Vagina (tissue), 2 donors: ENCODE measurements at places on chromosomes 5 and 9. TPM values are rescaled to one million over a fixed set of nuclear protein-coding genes. Genes with fewer than 3 reads are reported as not detected.

DNA sequence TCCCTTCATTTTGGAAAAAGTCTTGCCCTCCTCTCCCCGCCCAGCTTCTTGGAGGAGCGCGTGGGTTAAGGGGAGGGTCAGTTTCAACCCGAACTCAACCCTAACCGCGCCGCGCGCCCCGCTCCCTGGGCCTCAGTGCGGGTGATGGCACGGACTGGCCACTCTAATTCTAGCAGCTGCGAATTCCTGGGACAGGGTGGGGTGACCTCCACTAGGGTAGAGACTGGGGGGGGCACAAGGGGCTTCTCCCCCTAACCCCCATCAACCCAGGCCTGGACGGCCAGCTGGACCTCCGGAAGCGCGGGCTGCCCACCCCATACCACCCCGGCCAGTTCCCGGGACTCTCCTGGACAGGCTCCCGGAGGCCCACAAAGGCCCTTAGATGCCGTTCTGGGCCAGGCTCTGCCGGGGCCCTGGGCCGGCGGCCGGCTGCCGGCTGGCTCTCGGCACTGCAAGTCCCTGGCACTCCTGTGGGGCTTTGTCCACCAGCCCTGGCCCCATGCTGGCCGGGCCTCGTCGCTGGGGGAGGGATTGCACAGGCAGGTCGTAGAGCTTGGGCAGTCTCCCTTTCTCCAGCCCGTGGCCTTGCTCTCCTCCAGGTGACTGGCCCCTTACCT is 7.2 kb upstream of the PSD2 start:
- no peak for DNase-seq

DNA sequence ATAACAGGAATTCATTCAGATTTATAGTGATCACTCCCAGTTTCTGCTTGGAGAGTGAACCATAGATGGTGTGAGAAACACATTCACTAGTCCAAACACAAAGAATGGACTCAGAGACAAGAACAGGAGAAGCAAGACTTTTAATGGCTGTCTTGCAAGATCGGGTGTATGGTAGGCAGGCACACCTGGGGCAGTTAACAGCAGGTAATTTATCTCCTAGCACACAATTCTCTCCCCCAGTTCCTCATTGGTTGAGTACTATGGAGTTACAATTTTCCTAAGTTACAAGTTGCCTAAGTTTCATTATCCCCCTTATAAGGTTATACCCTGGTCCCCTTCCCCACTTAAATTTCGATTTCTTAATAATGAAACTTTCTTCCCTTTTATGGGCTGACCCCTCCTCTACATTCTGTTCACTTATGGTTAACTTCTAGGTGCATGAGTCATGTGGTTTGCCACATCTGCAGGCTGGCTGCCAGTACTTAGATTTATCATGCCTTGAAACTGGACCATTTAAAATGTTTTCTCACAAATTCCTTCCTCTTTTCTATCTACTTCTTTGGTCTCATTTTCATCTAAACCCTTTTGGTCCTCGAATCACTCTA is 623.3 kb downstream of the HINT1 start:
- DNase-seq = no peak

- no peak for DNase-seq
Observed at GRCh38 chr5:169176709-169177694, 123.9 kb downstream of the SLIT3 start.

DNA sequence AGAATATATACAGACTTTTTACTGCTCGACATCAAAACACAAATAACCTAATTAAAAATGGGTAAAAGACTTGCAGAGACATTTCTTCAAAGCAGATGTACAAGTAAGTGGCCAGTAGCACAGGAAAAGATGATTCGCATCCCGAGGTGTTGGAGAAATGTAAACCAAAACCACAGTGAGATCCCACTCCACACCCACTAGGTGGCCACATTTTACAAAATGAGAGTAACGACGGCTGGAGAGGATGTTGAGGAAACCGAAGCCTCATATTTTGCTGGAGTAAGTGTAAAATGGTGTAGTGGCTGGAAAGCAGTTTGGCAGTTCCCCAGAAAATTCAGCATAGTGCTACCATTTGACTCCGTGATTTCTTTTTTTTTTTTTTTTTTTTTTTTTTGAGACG is 21.3 kb upstream of the GBGT1 start:
- no peak for DNase-seq

DNA sequence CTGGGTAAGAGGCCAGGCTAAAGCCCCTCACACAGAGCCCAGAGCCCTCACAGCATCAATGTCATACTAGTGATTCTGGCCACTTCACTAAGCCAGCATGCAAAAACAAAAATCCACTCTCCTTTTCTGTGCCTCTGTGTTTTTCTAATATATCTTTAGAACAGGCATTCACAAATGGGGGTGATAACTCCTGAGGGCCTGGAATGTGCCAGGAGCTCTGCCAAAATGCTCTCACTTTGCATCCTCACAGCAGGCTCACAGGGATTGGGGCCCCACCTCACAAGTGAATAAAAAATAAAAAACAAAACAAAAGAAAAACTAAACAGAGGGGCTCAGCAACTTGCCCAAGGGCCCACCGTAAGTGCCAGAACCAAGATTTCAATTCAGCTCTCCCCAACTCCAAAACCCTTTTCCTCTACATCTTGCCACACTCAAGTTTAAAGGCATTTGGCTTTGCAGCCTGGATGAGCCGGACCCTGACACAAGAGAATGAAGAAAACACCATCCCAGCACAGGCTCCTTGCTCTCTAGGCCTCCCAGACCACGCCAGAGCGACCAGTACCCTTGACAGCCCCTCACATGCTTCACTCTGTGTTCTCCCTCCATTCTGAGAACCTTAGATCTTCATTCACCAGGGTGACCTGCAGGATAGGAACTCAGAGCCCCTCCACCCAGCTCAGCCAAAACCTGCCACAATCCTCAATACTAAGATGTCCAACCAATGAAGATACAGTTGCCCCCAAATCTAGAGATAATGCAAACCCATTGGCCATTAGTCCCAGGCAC is 51.3 kb downstream of the SAXO1 start:
- no peak for DNase-seq

DNA sequence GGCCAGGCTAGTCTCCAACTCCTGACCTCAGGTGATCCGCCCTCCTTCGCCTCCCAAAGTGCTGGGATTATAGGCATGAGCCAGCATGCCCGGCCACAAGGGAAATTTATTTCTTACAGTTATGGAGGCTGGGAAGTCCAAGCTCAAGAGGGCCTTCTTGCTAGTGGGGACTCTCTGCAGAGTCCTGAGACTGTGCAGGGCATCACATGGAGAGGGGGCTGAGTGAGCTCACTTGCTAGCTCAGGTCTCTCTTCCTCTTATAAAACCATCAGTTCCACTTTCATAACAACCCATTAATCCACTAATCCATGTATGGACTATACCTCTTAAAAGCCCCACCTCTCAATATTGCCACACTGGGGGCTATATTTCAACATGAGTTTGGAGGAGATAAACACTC is 5.1 kb upstream of the SPIN1 start:
- no peak for DNase-seq

DNA sequence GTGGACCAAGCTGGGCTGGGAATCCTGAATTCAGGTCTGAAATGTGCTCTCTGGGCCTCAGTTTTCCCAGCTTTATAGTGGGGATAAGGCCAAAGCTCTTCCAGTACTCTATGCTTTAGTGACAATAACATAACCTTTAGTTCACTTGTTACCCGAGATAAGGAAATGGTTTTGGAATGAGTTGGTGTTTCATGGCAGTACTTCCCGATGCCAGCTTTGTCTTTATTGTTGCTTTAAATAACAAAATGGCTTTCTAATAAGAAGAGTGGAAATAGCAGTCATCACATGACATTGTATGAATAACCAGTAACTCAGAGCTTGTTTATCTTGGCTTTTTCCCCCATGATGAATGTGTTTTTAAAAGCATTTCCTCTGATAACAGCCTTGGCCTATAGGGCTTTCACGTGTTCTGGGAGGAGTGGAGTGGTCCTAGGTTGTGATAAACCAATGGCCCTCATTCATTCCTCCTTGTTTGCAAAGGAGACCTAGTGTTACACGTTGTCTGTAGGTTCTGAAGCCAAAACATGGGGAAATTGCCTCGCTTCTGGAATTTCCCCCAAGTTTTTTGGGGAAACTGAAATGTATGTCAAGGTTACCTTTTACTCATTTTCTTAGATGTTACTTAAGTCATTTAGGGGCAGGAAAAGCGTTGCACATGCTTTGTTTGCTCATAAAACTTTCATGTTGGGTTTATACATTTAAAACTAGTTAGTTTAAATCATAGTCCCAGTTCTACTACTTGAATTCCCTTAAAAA is 53.7 kb downstream of the ZNF618 start:
- DNase-seq = no peak

DNA sequence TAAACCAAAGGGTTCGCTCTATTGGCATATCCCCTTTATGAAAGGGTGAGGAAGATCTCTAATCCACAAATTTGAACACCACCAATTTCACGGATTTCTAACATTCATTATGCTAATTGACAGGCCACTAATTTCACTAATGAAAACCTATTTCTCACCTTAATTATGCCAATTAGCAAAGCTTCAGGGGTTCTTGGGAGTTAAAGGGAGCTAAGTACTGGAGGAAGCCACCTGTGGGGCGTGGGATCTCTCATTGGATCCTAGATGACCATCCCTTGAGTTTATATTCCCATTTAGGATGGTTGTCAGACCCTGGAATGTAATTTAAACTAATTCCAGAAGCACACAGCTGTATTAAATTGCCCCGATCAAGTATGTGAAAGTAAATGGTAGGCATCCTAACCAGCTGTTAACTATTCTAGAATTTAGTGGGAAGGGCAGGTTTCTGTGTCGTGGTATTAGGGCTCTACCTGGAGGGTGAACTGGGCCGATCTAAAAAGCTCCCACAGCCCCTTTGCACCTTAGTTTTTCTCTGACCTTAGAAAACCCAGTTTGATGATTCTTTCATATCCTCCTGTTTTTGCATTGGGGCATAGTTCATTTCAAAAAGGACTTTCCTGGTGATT is 77.1 kb downstream of the C9orf152 start:
- no peak for DNase-seq

- no peak for DNase-seq
Observed at GRCh38 chr5:93240228-93240834, 340.7 kb downstream of the NR2F1-AS1 start.

GRCh38 chr9:2158766-2159430 is 143.8 kb downstream of the SMARCA2 start:
- DNase-seq = no peak

GRCh38 chr5:87411973-87412629 is 629 bp downstream of the CCNH start:
- no peak for DNase-seq

DNA sequence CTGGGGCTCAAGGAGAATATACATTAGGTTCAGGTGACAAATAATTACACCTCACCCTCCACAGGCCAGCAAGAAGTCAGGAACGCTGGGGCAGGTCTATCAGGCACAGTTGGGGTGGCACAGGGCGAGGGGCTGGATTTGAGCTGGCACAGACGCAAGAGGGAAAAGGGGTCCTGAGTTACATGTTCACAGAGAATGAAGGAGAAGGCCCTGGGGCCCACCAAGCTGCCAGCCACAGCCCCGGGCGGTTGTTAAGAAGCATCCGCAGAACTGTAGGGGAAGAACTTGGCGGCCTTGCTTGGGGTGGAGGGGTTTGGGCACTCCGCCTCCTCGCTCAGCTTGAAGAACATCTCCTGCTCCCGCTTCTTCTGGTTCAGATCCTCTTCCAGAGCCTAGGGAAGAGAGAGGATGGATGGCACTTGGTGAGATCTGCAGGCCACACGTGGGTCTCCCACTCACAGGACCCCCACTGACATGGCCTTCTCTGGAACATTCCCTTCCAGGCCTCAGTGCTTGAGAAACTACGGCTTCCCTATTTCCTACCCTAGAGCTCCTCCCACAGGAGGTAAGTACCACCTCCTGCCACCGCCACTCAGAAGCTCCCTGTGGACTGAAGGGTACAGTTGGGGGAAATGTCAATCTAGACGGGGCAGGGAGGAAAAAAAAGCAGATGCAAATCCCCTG is 38.3 kb upstream of the FBXW11 start:
- no peak for DNase-seq

DNA sequence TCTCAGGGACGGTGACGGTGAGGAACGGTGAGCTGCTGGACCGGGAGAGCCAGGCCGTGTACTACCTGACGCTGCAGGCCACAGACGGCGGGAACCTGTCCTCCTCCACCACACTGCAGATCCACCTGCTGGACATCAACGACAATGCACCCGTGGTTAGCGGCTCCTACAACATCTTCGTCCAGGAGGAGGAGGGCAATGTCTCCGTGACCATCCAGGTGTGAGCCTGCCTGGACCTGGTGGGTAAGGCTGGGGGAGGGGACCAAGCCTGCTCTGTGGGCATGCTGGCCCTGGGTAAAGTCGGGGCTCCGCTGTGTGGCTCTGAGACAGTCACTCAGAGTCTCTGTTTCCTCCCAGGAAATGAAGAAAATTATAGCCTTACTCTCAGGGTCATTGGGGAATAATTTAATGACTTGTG is 29.3 kb downstream of the CDHR2 start:
- no peak for DNase-seq

DNA sequence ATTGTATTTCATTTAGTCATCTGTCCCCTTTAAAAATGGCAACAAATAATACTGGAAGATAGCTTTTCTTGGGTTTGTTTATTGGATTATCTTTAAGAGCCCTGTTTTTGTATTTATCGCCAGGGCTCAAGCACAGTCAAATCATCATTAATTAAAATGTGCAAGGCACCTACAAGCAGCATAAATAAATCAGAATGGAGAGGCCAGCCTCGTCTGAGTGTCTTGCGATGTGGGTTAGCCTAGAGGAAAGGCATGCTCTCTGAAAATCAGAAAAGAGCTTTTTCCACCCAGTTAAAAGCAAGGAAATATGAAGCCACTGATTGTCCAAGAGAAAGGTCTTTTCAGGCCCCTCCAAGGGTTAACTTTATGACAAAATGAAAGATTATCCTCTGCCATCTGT is 31.8 kb downstream of the ZFAND5 start:
- DNase-seq = no peak

DNA sequence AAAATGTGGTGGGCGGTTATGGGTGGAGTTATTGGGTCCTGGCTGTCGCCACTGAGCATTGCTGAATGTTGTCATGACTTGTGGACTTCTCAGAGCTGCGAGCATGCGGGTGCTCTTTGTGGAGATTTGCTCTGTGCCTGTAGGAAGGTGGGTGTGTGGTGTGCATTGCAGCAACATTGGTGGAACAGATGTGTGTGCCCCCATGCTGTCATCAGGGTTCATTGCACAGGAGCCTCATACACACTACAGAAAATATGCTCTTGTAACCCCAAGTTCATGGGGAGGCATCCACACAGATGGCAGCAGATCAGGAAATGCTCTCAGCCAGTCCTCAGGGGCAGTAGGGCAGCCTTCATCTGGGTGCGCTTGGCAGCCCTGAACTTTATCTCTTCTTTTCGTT is 55.9 kb upstream of the PHF2 start:
- DNase-seq = no peak

GRCh38 chr5:138461343-138462125 is 3.7 kb upstream of the EGR1 start:
- DNase-seq = peak; percentile 80

The PCDHGA8 gene
- 6.4 TPM for total RNA-seq

The BASP1 gene
- 46.4 TPM for total RNA-seq

The ABO gene
- 17.2 TPM for total RNA-seq

The SARDH gene
- 2.0 TPM for total RNA-seq

The EMB gene
- total RNA-seq = 10.1 TPM

The ZNF474 gene
- total RNA-seq = 0.49 TPM

The NTRK2 gene
- total RNA-seq = 16.0 TPM
